Esophagus muscularis mucosa (tissue), 4 donors: ENCODE measurements at places on chromosomes 2 and 18. TPM values are rescaled to one million over a fixed set of nuclear protein-coding genes. Genes with fewer than 3 reads are reported as not detected.

TOGARAM2 gene
- total RNA-seq, result 0.99 TPM

PPP1R1C gene
- not detected for total RNA-seq

RUFY4 gene
- 0.11 TPM for total RNA-seq

- H3K36me3 ChIP-seq, result no peaks in the 10 kb centered on the region
- no peak overlapping the region for H3K4me3 ChIP-seq
- H3K27me3 ChIP-seq, result no peaks in the 10 kb centered on the region
- peaks cover 61% of the 10 kb centered on the region for H3K4me1 ChIP-seq
Observed at GRCh38 chr18:471716-472115, 28.8 kb downstream of the COLEC12 start.

DNA sequence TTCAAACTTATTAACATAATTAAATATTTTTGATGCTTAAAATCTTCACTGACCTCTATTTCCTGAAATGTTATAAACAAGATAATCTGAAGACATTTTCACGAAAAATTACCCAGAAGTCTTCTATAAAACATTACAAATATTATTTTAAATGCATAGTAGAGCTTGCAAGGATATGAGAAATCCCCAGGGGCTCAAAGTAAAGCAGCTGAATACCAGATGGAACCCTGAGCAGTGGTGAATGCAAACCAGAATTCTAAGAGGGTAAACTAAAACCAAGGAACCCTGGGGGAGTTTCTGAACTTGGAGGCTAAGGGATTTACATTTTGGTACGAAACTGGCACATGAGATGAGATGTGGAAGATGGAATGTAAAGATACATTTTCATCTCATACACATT, 83.6 kb downstream of the FSHR start:
- H3K4me3 ChIP-seq, result no peak overlapping the region
- no peaks in the 10 kb centered on the region for H3K4me1 ChIP-seq
- H3K36me3 ChIP-seq, result no peaks in the 10 kb centered on the region

- H3K27me3 ChIP-seq, result peaks cover 7% of the 10 kb centered on the region
- H3K36me3 ChIP-seq, result no peaks in the 10 kb centered on the region
- no peak for DNase-seq
- H3K27ac ChIP-seq, result no peak overlapping the region
Observed at GRCh38 chr2:178191004-178191508, 3.3 kb upstream of the OSBPL6 start.

DNA sequence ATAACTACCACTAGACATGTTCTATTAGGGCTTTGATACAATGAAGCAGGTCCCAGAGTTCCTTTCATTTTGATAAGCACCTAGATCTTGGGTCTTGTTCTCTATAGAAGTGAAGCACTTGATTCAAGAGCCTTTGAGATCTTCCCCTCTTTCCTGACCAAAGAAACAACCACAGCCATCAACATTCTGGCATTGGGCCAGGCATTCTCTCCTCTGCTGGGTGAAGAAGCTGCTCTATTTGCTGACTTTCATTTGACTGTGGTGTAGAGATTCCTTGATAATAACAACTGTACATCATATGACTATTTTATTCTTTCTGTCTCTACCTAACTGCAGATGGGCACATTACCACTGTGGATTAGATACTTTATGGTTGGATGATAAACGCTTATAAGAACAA, 96.6 kb upstream of the LYPD1 start:
- DNase-seq, result peak; percentile 29
- no peaks in the 10 kb centered on the region for H3K4me1 ChIP-seq
- no peak overlapping the region for H3K4me3 ChIP-seq
- H3K36me3 ChIP-seq, result no peaks in the 10 kb centered on the region

- H3K27me3 ChIP-seq, result no peaks in the 10 kb centered on the region
- H3K4me3 ChIP-seq, result no peak overlapping the region
Observed at GRCh38 chr2:14401873-14402272, 230.6 kb upstream of the LRATD1 start.

DNA sequence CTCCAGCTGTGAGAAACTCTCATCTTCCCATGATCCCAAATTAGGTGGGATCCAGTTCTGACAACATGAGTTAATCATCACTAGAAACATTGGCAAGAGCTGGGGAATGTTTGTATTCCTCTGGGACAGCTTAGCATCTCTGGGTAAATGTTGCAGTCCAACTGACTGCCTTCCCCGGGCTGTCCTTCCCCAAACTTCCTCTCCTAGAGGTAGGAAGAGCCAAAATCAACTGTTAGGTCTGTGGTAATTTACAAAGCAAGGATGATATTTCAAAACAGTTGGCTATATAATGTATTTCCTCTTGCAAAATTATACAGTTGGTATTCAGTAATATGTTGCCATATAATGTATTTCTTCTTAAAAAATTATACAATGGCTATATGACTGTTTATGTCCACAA, 148.5 kb downstream of the MGAT5 start:
- H3K27me3 ChIP-seq, result no peaks in the 10 kb centered on the region
- H3K36me3 ChIP-seq, result peaks cover 7% of the 10 kb centered on the region
- H3K4me3 ChIP-seq, result no peak overlapping the region
- H3K4me1 ChIP-seq, result peaks cover 43% of the 10 kb centered on the region
- H3K27ac ChIP-seq, result peak overlapping the region; percentile 48

DNA sequence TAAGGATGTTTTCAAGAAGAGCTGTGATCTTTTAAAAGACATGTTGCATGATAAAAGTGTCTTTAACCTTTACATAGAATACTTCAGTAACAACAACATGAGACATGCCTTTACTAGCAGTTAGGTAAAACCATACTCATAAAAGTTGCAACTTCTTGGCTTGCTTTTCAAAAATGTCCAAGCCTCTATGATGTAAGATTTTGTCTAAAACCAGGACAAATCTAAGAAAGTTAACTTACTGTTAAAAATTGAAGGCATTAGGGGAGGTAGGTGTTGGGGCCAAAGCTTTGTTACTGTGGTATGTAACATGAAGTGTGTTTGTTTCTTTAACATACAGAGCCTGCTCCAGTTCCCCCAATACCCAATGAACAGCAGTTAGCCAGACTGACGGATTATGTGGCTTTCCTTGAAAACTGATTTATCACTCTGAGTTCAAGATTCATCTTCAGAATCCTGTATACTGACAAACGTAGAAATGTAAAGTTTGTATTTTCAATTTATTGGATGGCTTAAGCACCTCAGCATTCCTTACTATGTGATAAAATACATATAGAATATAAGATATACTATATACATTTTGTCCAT, 11.7 kb downstream of the COPS8 start:
- no peak for DNase-seq
- H3K36me3 ChIP-seq, result peaks cover 45% of the 10 kb centered on the region
- H3K4me3 ChIP-seq, result no peak overlapping the region
- H3K27ac ChIP-seq, result no peak overlapping the region
- H3K27me3 ChIP-seq, result no peaks in the 10 kb centered on the region
- peaks cover 22% of the 10 kb centered on the region for H3K4me1 ChIP-seq

DNA sequence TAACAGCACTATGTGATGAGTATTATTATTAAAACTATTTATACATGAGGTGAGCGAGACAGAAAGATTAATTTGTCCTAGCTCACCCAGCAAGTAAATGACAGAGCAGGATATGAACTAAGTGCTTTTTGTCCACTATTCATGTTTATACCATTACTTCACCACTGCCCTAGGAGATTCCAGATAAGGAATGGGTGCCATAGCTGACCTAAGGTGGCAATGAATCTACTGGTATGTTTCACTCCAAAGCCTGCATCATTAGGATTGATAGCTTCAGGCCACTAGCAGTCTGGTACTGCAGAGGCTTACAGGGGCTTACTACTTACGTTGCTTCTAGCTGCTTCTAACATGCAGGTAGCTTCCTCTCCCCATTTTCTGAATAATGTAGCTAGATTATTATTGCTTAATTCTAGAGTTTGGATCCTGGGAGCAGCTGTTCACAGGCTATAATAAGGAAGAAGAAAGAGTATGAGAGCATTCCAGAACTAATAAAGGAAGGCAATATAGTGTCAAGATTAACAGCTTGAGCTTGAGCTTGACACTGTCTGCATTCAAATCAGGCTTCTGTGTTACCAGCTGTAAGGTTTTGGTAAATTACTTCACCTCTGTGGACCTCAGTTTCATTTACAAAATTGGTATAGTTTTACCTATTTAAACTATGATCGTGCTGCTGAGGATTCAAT, 153.7 kb downstream of the GALNT3 start:
- no peak overlapping the region for H3K27ac ChIP-seq
- no peak for DNase-seq
- no peaks in the 10 kb centered on the region for H3K36me3 ChIP-seq
- H3K27me3 ChIP-seq, result no peaks in the 10 kb centered on the region

- H3K27ac ChIP-seq, result no peak overlapping the region
- H3K4me3 ChIP-seq, result no peak overlapping the region
- H3K27me3 ChIP-seq, result no peaks in the 10 kb centered on the region
- H3K36me3 ChIP-seq, result no peaks in the 10 kb centered on the region
- peaks cover 25% of the 10 kb centered on the region for H3K4me1 ChIP-seq
Observed at GRCh38 chr2:236665101-236665500, 95.5 kb downstream of the ACKR3 start.

DNA sequence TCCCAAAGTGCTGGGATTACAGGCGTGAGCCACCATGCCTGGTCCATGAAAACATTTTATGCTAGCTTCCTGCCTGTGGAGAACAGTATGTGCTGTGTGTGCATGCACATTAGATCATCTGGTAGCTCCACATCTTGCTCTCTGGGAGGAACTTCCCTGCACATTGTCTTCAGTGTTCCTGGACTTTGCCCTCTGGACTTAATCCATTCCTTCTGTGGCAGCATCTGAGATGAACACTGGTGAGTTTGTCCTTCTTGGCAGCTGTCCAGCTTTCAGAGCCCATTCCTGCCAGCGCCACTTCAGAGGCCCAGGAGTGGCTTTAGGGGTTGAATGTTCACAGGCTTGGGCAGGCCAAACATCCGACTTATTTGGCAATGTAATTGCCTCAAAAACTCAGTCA, 65.2 kb downstream of the POU3F3 start:
- H3K4me3 ChIP-seq, result no peak overlapping the region
- no peak for DNase-seq
- no peaks in the 10 kb centered on the region for H3K27me3 ChIP-seq
- no peak overlapping the region for H3K27ac ChIP-seq

DNA sequence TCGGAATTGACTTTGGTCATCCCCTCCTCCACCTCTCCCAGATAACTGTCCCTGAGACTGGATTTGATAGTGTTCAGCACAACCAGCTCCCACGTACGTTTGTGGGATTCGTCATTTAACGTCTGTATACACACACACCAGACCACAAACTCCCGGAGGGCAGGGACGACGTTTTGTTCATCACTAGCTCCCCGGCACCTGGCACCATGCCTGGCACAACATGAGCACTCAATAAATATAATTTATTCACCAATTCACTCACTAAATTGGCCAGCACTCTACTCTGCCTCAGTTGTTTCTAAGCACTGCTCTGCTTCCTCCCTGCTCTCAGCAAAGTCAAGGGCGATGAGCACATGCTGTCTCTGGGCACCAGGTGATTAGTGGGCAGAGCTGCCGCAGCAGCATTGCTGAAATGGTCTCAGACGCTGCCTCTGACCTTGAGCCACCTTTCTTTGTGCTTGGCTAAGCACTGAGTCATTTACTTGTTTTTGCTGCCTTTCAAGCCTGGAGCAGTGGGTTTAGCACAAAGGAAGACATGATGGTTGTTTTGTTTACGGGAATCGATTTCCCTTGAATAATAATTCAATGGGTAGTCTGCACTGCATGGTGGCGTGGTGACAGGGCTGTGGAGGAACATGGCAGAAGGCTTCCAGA, 19.3 kb upstream of the LOXHD1 start:
- no peak overlapping the region for H3K27ac ChIP-seq
- no peaks in the 10 kb centered on the region for H3K4me1 ChIP-seq

- H3K4me1 ChIP-seq, result no peaks in the 10 kb centered on the region
- no peak overlapping the region for H3K27ac ChIP-seq
- no peaks in the 10 kb centered on the region for H3K36me3 ChIP-seq
- H3K4me3 ChIP-seq, result no peak overlapping the region
Observed at GRCh38 chr18:42807887-42808286, 307.6 kb downstream of the RIT2 start.

GRCh38 chr2:25561136-25561850, 112.1 kb downstream of the DTNB start:
- no peak for DNase-seq
- no peaks in the 10 kb centered on the region for H3K36me3 ChIP-seq
